ENCODE measurements at places on chromosomes 16 and 17. TPM values are rescaled to one million over a fixed set of nuclear protein-coding genes. Genes with fewer than 3 reads are reported as not detected.

GRCh38 chr16:56270828-56271227 is 79.5 kb downstream of the GNAO1 start:
- H3K27ac ChIP-seq: no peak overlapping the region
- H3K4me1 ChIP-seq: no peaks in the 10 kb centered on the region
- H3K4me3 ChIP-seq: no peak overlapping the region
- H3K36me3 ChIP-seq: no peaks in the 10 kb centered on the region
- DNase-seq: no peak

GRCh38 chr17:65011966-65012365 is 44.6 kb downstream of the GNA13 start:
- no peak overlapping the region for H3K4me3 ChIP-seq
- DNase-seq: no peak
- no peaks in the 10 kb centered on the region for H3K27me3 ChIP-seq
- peaks cover 23% of the 10 kb centered on the region for H3K36me3 ChIP-seq
- no peak overlapping the region for H3K27ac ChIP-seq

DNA sequence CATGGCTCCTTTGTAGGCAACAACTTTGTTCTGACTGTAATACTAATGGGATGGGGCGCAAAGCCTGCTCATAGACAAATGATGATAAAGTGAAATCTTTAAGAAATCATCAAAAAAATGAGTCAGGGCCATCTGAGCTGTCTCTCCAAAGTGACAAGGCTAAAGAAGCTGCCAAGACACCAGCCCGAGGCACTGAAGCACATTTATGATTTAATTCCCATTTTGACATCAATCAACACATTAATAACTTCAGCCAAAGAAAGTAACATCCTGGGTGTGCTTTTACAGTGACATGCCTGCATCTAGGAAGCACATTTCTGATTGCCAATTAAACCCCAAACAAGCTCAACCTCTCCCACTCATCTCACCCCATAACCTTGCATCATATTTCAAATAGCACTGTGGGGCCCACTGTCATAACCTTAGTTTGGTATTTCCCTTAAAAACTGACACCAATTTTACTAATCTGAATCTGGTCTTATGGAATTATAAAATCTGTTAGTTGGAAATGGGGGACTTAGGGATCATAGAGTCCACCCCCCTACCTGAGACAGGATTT is 676.6 kb downstream of the TOX3 start:
- H3K36me3 ChIP-seq: no peaks in the 10 kb centered on the region
- H3K27me3 ChIP-seq: no peaks in the 10 kb centered on the region
- H3K4me1 ChIP-seq: no peaks in the 10 kb centered on the region
- H3K4me3 ChIP-seq: no peak overlapping the region

- no peaks in the 10 kb centered on the region for H3K4me1 ChIP-seq
- no peak for DNase-seq
- H3K27me3 ChIP-seq: no peaks in the 10 kb centered on the region
- no peak overlapping the region for H3K4me3 ChIP-seq
Measured at GRCh38 chr16:79926451-79927205, 326.1 kb upstream of the MAF start.

GRCh38 chr17:15418781-15419180 is 48.6 kb downstream of the CDRT4 start:
- H3K27ac ChIP-seq: no peak overlapping the region
- no peaks in the 10 kb centered on the region for H3K36me3 ChIP-seq
- no peaks in the 10 kb centered on the region for H3K4me1 ChIP-seq
- DNase-seq: no peak
- no peak overlapping the region for H3K4me3 ChIP-seq

Gene TMEM238L
- 51.2 TPM for total RNA-seq

Gene CNTNAP1
- total RNA-seq: 13.3 TPM

Gene MYH1
- total RNA-seq: not detected

Gene G6PC1
- total RNA-seq: not detected

Measured in stomach (tissue), 19 donors.